CD4-positive, alpha-beta T cell treated with Interleukin-2 at 100 ng/mL for 4 hours (primary cell): ENCODE measurements at places on chromosomes 7 and 10.

DNA sequence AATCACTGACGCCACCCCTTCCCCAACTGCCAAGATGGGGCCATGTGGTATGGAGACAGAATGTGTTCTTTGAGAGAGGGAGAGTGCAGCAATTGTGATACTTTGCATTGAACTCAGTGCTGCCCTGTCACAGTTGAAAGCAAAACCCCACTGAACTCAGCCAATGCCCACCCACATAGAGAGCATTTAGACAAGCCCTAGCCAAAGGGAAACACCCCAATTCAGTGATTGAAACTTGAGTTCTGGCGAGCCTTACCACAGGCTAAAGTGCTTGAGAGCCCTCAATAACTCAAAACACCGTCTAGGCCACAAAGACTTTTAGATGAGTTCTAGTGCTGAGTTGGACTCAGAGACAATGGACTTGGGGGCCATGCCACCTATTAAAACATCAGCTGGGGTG, 751.9 kb upstream of the POT1 start:
- DNase-seq, result no peak

DNA sequence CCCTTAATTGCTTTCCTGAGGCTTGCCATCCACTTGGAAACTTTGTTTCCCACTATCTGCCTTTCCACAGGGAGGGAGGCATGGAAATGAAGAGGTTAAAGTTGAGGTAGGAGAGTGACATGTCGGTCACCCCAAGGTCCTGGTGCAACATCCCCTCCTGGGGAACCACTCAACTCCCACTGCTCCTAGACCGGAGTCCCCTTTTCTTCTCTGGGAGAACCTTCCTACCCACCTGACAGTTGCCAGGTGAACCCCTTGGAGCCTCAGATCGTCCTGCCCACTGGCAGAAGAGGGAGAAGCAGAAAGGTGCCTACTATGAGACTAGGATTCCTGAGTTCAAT, 21.7 kb downstream of the IMPDH1 start:
- no peak for DNase-seq

GRCh38 chr10:31707093-31708039, 221.3 kb downstream of the ARHGAP12 start:
- peak; percentile 17 for DNase-seq

- no peak for DNase-seq
Observed at GRCh38 chr7:2616387-2617324, 15.1 kb upstream of the TTYH3 start.

- DNase-seq, result peak; percentile 46
Observed at GRCh38 chr7:105387508-105388355, 989 bp downstream of the SRPK2 start.
